Naive thymus-derived CD8-positive, alpha-beta T cell (primary cell): ENCODE measurements at places on chromosomes 5 and 9. TPM values are rescaled to one million over a fixed set of nuclear protein-coding genes. Genes with fewer than 3 reads are reported as not detected.

The NUDCD2 gene
- polyA plus RNA-seq, result 54.0 TPM

The CEP72 gene
- polyA plus RNA-seq, result 2.8 TPM

The SLC6A7 gene
- polyA plus RNA-seq, result not detected

The PHYKPL gene
- 49.7 TPM for polyA plus RNA-seq

The SLC1A1 gene
- not detected for polyA plus RNA-seq
